CD8-positive, alpha-beta memory T cell (primary cell): ENCODE measurements at places on chromosomes 5 and 9. TPM values are rescaled to one million over a fixed set of nuclear protein-coding genes. Genes with fewer than 3 reads are reported as not detected.

- DNase-seq = no peak
These were observed 335 bp downstream of the ROPN1L start for GRCh38 chr5:10441992-10442435.

DNA sequence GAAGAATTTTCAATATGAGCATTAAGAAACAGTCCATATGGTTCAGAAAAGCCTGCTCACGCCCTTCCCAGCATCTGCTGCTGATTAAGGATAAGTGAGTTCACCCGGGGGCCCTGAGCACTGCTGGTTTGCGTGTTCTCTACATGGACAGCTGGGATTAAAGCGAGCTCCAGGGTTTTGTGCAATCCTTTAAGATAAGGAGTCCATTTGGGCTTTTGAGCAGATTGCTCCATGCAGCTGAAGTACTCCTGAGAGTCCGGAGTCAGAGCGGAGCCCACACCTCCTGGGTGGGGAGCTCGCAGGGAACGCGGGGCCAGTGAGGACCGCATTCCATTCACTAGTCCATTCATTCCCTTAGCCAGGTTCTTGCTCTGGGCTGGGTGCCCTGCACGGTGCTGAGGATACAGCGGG lies 149.3 kb upstream of the COL5A1 start:
- no peak for DNase-seq

GRCh38 chr9:131476777-131477345 lies 25.9 kb upstream of the POMT1 start:
- no peak for DNase-seq

FOXD4L5 gene
- 0.09 TPM for total RNA-seq

GRCh38 chr5:108620516-108620915 lies 127.2 kb upstream of the FER start:
- DNase-seq = no peak

- no peak for DNase-seq
These were observed 64.2 kb upstream of the CDKN2B start for GRCh38 chr9:22073349-22073748.
